Stimulated activated CD4-positive, alpha-beta T cell treated with anti-CD3 and anti-CD28 coated beads, Interleukin-2, amount 100 ng/mL, for 24 hours (primary cell): ENCODE measurements at places on chromosomes 7 and 10.

DNA sequence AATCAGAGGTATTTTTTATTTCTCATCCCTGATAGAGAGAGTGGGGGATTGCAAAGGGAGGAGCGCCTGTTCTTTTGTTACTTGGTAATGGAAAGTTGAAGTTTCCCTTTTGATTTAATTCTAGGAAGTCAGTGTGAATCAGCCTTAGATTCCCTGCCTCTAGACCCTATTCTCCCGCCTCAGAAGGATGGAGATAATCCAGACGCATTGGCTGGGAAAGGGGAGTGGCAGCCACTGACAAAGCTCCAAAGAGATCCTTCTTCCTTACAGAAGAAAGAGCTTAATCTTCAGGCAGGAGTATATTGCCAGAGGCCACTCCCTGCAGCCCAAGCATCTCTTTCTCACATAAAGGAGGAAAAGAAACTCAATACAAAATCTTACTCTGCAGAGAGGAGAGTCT is 122.3 kb upstream of the GALNT17 start:
- DNase-seq = no peak

- peak; percentile 27 for DNase-seq
Measured at GRCh38 chr7:80135309-80136104, 876 bp downstream of the GNAI1 start.

GRCh38 chr7:121094829-121095228 is 106.3 kb downstream of the CPED1 start:
- DNase-seq = no peak

GRCh38 chr10:77724820-77725219 is 87.2 kb upstream of the KCNMA1 start:
- no peak for DNase-seq

GRCh38 chr10:20909801-20910200 is 12.7 kb upstream of the NEBL start:
- DNase-seq = no peak

GRCh38 chr10:3720228-3721019 is 64.6 kb downstream of the KLF6 start:
- DNase-seq = no peak

DNA sequence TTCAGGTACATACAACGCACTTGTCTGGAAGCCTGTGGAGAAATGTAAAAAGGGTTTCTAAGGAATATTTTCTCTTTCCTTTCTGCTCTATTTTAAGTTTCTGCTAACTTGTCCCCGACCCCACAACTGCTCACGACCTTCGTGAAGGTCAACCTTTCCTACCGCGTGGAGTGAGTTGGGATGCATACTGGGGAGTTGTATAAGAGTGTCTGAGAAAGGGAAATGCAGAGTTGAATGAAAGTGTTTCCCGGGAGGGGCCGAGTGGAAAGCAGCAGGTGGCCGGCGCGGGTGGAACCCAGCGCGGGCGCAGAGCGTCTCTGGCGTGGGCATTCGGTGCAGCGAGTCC is 17.9 kb upstream of the ACBD5 start:
- no peak for DNase-seq

GRCh38 chr7:130667593-130668257 is 823 bp downstream of the COPG2 start:
- no peak for DNase-seq

GRCh38 chr10:49220031-49220430 is 31.8 kb upstream of the TMEM273 start:
- DNase-seq = no peak

- DNase-seq = no peak
Measured at GRCh38 chr7:94251-94801, 98.0 kb upstream of the FAM20C start.

DNA sequence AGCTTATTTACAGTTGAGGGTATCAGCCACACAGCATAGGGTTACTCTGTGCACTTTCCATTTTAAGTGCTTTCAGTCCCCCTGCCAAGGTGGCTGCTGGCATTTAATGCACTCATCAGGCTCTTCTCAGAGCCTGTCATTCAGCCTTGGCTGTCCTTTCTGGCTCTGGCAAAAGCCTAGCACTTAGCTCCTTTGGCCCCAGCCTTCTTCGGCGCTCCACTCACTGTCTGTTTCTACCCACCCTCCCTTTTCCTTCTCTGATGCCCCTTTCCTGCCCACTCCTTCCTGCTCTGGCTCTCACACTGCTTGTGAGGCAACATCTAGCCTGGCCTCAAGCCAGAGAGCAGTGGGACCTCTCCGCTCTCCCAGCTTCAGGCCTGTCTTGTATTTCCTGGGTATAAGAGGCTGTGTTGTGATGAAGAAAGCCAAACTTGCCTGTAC is 60.2 kb downstream of the WIPF3 start:
- no peak for DNase-seq

- no peak for DNase-seq
Measured at GRCh38 chr10:99619090-99619800, 994 bp downstream of the SLC25A28 start.
